ENCODE measurements at places on chromosomes 11 and 22.
A peak's percentile ranks its signal among the peaks of the same experiment; 100 is the strongest.

- no peak for DNase-seq
Measured at GRCh38 chr22:43535336-43535735, 123.5 kb downstream of the MPPED1 start.

DNA sequence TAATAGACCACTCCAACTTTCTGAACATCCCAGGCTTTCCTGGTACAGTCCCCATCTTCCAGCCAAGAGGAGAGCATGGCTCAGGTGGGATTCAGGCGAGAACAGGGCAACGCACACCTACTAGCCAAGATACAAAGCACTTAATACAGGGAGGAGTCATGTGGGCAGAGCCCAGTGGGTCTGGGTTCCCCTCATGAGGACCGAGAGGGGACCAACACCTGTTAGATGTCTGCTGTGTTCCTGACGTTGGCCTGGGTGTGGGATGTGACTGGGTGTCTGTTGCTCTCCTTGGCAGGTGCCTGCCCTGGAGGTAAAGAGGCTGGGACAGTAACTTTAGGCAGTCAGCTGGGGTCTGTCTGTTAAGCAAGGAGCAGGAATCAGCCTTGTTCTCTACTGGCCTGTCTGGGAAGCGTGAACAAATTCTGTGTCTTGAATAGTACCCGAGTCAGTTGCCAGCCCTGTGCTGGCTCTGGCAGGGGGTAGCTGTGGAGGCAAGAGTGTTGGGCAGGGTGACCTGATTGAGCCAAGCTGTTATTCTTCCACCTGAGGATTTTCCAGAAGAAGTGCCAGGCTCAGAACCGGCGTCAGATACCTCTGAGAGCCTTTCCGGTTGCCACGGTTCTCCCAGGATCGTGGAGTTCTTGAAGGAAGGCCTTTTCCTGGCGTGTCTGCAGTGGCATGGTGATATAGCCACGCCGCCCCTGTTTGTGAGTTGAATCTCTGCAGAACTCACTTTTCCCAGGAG is 56.3 kb downstream of the BCR start:
- DNase-seq: no peak

DNA sequence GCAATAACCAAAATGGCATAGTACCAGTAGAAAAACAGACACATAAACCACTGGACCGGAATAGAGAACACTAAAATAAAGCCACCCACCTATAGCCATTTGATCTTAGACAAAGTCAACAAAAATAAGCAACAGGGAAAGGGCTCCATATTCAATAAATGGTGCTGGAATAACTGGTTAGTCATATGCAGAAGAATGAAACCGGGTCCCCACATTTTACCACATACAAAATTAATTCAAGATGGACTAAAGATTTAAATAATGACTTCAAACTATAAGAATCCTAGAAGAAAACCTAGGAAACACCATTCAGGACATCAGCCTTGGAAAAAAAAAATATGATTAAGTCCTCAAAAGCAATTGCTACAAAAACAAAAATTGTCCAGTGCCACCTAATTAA is 30.1 kb upstream of the NOX4 start:
- DNase-seq: no peak

DNA sequence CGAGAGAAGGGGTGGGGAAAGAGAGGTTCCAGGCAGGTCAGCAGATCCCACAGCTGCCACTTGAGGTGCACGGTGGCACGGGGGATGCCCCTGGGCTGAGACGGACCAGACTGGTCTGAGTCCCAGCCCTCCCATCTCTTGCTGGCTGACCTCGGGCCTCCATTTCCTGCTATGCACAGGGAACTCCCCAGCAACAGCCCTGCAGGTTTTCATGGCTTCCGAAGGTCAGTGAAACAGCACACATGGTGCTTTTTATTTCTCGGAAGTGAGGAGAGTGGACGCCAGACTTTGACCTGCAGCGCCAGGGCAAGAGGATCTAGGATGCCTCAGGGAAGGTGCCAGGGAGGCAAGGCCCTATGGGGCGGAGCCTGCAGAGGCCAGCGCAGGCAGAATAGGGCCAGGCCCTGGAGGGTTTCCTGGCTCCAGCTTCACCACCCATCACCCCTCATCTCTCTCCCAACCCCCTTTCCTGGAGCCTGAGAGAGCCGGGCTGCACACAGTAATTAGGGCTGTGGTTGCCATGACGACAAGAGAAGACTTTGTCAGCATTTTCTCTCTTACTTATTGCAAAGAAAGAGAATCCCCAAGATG is 29.5 kb downstream of the SLC22A12 start:
- DNase-seq: peak; percentile 16

DNA sequence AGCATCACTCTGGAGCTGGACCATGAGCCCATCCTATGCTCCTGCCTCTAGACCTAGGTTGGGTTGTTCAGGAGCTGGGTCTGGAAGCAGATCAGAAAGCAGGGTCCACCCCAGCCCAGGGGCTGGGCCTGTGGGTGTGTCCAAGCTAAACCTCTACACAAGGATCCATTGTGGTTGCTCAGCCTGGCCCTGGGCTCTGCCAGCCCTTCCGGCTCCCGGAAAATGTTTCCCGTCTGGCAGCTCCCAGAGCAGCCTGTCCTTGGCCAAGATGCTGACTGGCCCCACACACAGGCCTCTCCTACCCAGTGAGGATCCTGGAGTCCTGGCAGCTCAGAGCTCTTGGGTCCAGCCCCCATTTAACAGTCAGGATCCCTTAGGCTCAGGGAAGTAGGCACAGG is 35.3 kb upstream of the FCHSD2 start:
- DNase-seq: no peak

DNA sequence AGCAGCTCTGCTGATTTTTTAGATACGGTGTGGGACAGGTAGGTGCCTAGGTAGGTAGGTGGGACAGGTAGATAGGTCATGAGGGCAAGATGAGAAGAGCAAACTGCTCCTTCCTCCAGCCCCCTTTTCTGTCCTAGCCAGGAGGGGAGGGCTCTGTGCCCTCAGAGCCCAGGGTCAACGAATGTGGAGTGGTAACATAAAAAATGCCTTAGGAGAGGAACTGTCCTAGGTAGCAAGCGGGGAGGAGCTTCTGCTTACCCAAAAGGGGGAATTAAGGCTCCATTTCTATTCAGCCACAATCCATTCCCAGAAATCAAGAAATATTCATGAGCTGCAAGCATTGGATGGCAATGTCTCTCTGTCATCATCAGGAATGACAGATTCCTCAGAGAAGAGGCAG is 234.8 kb downstream of the GRIK4 start:
- DNase-seq: no peak

GRCh38 chr11:68282141-68282860 is 10.5 kb upstream of the C11orf24 start:
- DNase-seq: peak; percentile 76

DNA sequence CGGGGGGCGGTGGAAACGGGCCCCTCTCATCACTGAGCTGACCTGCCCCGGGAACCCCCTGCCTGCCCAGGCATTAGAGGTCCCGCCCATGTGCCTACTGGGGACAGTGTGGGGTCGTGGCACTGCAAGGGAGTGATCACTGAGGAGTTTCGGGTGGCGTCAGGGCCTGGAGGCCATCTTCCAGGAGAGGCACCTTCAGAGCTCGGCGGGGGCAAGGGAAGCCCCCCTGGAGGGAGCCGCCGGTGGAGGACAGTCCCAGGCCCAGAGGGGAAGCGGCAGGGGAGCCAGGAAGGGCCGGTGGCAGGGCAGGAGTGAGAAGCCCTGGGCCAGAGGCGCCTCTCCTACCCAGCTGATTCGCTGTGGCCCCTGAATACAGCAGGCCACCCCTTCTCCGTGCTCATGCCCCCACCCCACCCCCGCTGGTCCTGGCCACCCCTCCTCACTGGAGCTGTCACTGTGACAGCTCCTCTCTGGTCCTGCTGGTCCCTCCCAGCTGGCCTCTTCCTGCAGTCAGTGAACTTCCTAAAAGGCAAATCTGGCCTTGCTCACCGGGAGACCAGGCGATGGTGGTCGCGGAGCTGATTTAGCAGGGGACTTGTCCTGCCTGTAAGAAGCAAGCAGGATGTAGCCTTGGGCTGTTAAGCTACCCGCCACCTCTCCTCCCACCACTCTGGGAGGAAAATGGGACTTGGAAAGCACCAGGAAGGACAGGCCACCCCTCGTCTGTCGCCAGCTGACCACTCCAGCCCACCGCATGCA is 2.0 kb upstream of the MAPK11 start:
- no peak for DNase-seq

DNA sequence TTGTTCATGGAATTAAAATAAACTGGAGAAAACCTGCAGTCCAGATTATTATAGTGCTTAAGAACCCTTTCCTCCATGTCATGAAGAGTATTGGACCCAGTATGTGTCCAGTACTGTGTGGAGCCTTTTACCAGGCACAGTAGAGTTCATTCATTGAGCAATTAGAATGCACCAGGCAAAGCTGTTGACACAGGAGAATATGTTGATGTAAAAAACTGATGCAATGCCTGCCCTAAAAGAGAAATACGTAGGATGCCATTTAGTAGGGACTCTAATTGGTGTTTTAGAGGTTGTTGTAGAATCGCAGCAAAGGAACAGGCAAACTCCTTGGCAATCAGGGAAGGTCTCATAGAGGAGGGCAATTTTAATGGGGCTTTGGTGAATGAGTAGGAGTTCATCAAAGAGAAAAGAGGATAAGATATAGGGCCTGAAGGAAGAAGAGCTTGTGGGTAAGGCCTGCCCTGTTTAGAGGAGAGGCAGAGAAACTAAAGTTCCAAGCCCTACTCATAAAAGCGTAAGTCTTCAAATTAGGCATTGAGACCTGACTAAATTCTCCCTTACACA is 126.4 kb downstream of the SEZ6L start:
- no peak for DNase-seq

- no peak for DNase-seq
Measured at GRCh38 chr11:117670924-117671323, 126.1 kb downstream of the DSCAML1 start.

GRCh38 chr11:46144741-46145140 is 23.5 kb upstream of the PHF21A start:
- DNase-seq: no peak

GRCh38 chr22:28981818-28982499 is 79.7 kb downstream of the C22orf31 start:
- no peak for DNase-seq

GRCh38 chr11:68049509-68050370 is 10.9 kb downstream of the TCIRG1 start:
- no peak for DNase-seq

- DNase-seq: no peak
Measured at GRCh38 chr11:20089367-20089766, 70.9 kb downstream of the DBX1 start.

GRCh38 chr11:111665777-111666176 is 63.5 kb downstream of the SIK2 start:
- no peak for DNase-seq

- no peak for DNase-seq
Measured at GRCh38 chr11:46367244-46367915, 14.1 kb upstream of the MDK start.

DNA sequence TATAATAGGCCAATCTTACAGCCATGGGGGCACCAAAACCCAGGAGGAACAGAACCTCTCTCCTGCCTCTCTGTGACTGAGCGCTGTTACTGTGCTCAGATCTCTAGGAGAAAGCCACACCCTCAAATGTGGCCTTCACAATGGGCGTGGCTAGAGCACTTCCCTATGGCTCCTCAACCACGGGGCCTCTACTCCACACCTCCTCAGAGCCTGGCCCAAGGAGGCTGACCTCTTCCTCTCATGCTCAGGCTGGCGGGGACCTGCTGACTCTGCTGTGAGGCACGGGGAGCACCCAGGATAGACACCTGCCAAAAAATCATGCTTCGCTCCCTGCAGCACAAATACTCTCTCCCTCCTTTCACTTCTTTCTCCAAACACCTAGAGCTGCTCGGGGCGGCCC is 41.0 kb downstream of the C11orf58 start:
- DNase-seq: no peak

Data from MM.1S (cell line).